ENCODE measurements at places on chromosomes 6 and 20.

DNA sequence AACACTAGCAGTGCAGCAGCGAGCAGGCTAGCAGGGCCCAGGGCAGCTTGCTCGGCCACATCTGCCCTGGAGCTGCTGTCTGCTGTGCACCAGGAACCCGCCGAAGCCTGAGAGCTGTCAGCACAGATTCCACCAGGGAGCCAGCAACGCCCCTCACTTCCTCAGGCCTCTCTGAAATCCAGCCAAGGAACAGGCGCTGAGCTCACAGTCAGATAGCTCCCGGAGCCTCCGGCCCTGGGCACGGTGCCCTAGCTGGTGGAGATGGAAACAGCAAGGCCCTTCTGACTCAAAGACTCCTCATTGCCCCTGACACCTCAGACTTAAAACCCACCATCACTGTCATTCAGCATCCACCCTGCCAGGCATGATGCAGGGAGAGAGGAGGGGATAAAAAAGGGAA lies 839.4 kb downstream of the MAFB start:
- no peak for DNase-seq

GRCh38 chr6:114160881-114161280 lies 181.9 kb downstream of the HS3ST5 start:
- no peak for DNase-seq

DNA sequence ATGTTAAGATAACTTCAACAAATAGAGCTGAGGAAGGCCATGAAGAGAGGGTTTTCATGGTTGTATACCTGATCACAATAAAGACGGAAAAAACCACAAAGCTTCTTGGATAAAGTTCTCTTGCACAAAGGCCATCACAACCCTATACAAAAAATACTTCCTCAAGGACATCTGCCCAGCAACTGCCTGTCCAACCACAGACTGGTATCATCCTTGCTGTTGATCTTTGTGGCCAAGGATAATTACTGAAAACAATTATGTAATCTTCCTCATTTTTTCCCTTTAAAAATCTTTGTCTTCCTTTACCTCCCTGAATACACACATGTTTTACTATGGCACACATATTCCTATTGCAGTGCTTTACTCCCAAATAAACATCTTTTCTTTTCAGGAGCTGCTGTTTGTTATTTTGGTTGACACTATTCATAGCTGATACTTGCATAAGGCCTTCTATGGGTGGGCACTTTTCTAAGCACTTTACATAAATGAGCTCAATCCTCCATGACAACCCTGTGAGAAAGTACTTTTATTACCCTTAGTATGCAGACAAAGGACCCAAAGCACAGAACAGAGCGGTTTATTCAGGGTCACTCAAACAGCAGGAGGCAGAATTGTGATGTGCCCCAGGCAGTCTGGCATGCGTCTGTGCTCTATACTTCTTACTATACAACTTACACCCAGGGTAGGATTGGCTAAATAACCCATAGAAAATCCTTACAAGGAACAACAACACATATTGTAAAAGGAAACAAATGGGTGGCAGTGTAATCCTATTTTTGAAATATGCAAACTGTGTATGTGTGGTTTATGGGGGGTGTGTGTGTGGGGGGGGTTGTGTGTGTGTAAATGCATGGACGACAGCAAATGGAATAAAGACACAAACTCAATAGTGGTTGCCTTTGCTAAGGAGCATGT lies 35.1 kb downstream of the SNRNP48 start:
- no peak for DNase-seq

DNA sequence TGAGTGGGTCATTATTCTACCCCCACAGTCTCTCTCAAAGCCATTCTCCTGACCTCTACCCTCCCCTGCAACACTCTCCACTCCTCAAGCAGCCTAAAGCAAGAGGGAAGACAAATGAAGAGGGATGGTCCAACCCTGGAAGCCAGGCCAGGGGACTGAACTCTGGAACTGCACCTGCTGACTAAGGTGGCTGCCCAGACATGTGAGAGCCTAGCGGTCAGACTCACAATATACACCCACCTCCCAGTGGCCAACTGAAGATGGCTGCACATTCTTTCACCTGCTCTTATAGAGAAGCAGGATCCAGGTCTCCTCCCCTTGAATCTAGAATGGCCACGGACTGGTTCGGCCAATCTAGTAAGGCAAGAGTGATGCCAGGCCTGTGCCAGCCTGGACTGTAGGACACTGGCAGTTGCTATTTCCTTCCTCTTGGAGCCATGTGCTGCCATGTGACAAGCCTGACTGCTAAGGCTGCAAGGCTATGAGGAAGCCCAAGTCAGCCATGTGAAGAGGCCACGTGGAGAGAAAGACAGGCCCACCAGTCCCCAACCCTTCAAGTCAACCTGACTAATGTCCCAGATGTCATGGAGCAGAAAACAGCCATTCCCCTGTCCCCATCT lies 31.8 kb downstream of the ACSS1 start:
- no peak for DNase-seq

DNA sequence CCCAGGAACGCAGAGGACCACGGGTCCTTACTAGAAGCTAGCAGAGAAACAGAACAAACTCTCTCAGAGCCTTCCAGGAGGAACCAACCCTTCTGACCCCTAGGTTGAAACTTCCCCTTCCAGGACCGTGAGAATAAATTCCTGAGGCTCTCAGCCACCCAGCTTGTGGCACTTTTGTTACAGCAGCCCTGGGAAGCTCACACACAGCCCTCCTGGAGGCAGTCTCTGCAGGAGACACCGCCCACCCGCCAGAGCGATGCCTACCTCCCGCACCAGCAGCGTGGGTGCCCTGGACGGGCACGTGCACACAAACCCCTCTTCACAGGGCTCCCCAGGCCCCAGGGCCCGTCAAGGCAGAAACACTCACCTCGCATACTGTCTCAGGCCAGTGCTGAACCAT lies 4.2 kb downstream of the RNASET2 start:
- DNase-seq: no peak

DNA sequence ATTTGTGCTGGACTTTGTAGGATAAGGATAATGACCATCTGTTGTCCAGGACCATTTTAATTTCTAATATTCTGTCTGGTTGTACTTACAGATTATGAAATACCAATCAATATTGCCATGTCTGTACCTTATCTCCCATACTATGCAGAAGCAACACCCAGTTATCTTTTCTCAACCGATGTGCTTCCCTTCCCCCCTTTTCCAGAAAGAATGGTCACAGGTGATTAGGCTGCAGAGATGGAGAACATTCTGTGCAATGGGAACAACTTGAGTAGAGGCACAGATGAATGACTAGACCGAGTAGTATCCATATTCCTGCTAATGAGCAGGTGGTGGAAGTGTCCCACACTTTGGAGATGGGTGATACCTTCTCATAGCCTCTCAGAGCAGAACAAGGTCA lies 10.5 kb downstream of the RALY start:
- no peak for DNase-seq

GRCh38 chr20:51128198-51128597 lies 105.3 kb upstream of the KCNG1 start:
- no peak for DNase-seq

DNA sequence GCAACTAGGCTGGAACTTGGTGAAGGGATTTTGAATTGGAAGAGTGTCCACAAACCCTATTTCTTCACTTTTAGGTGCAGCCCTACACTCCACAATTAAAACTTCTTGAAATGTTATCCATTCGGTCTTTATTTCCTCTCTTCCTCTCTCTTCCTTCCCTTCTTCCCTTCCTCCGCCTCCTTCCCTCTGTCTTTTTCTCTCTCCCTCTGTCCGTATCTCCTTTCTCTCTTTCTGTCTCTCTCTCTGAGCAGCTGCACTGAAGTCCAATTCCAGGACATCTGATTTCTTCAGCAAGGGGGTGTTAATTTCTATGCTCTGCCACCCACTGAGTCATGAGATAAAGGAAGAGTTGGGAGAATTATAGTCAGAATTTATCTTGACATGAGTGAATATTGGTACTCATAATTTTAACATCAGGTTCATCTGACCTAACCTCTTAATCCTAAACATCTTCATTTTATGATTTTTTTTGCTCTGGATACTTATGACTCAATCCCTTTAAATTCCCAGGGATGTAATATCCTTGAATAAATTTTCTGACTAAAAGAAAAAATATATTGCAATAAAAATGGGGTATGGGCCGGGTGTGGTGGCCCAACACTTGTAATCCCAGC lies 84.2 kb downstream of the BCAS1 start:
- no peak for DNase-seq

- no peak for DNase-seq
These were observed 14.2 kb downstream of the MMP24OS start for GRCh38 chr20:35263532-35264341.

DNA sequence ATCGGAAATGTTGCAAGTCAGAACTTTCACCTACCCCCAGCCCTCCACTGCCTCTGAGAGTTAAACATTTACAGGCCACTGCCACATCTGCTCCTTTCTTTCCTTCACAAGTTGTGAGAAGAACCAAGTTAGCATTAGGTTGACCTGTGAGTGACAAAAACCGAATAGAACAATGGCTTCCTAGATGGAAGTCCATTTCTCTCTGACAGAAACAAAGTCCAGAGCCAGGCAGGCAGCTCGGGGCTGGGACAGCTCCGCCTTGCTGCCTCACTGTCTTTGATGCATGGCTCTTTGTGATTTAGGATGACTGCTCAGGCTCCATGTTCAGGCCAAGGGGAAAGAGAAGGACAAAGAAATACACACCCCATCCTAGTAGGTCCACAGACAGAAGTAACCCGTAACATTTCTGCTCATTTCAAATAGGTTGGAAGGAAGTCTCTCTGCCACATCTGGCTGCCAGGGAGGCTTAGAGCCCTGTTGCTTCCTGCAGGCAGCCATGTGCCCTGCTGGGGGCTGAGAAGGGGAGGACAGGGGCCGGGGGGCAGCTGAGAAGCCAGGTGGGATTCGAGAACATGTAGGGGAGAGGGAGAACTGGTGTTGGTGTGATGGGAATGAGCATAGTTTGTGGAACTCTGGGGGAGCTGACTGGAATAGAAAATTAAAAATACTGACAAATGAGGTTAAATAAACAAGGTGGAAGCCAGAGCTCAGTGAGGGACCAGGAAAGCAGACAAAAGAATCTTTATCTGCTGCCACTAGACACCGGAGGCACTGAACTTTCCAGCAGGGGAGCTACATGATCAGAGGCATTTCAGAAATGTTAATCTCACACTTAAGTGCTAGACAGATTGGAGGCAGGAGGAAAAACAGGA lies 19.5 kb upstream of the IER3 start:
- DNase-seq: no peak

GRCh38 chr6:45970326-45970725 lies 45.3 kb downstream of the CLIC5 start:
- DNase-seq: no peak

- no peak for DNase-seq
These were observed 20.1 kb downstream of the REV3L start for GRCh38 chr6:111462770-111463391.

Measured in stimulated activated CD8-positive, alpha-beta memory T cell treated with anti-CD3 and anti-CD28 coated beads, Interleukin-2, amount 100 ng/mL, for 1 hour (primary cell).